Ammon's horn (tissue), 1 donor: ENCODE measurements at places on chromosomes 6 and 20.

DNA sequence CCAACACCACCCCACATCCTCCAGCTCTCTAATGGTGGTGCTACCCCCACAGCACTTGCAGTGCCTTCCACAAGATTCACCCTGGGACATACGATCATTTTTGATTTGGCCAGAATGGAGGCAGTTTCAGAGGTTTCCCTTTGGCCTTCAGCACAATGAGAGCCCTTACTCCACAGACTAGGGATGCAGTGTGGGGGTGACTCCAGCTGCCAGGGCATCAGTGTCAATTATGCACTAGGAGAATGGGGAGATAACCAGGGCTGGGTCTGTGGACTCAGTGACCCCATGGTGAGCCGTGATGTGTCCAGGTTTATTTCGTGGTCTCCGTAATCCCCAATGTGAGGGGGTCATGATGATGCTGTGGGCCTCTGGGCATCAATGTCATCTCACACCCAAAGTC is 31.5 kb upstream of the MICB start:
- DNase-seq, result no peak

DNA sequence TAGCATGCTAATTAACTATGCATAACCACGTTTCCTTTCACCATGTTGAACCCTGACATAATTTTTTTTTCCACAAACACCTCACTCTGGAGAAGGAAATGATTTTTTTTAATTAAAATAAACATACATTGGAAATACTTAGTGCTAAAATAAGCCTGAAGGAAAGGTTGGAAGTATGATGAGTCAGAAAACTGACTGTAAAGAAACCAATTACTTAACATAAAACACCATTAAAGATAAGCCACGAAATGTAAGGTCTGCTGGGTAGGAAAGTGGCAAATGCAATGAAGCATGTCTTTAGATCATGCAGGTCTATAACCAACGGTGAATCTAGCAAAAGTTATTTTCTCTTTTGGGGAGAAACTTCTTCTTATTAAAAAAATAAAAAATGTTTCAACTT is 47.5 kb downstream of the OPRM1 start:
- DNase-seq, result no peak

- DNase-seq, result no peak
These were observed 56.1 kb downstream of the FILIP1 start for GRCh38 chr6:75437421-75437891.

- peak; percentile 91 for DNase-seq
These were observed 26.6 kb downstream of the RIN2 start for GRCh38 chr20:19784511-19785172.

GRCh38 chr6:89048288-89048923 is 32.1 kb upstream of the PNRC1 start:
- no peak for DNase-seq

DNA sequence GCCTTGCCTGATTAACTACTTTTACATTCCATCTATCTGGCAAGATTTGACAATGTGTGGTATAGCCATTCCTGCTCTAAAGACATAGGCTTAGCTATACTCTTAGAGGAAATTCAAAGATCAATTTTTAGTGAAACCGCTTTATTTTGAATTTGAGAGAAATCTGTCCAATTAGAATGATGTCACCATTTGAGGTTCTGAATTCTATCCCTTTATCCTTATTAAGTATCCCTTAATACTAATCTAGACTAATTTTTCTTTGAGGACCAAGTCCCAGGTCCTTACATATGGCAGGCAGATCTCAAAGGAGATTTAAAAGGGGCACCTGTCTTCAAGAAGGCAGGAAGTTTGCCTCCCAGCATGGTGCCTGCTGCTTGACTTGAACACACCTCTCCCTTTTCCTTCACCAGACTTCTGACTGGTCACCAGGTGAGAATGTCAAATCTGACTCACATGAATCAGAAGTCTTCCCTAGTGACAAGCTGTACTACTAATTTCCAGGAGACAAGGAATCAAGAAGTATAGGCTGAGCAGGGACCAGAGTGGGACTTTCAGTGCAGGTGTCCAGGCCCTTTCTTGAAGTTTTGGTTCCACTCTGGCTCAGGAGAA is 15.0 kb upstream of the MRAP2 start:
- no peak for DNase-seq

GRCh38 chr20:45934046-45934585 is 367 bp upstream of the PCIF1 start:
- peak; percentile 78 for DNase-seq

DNA sequence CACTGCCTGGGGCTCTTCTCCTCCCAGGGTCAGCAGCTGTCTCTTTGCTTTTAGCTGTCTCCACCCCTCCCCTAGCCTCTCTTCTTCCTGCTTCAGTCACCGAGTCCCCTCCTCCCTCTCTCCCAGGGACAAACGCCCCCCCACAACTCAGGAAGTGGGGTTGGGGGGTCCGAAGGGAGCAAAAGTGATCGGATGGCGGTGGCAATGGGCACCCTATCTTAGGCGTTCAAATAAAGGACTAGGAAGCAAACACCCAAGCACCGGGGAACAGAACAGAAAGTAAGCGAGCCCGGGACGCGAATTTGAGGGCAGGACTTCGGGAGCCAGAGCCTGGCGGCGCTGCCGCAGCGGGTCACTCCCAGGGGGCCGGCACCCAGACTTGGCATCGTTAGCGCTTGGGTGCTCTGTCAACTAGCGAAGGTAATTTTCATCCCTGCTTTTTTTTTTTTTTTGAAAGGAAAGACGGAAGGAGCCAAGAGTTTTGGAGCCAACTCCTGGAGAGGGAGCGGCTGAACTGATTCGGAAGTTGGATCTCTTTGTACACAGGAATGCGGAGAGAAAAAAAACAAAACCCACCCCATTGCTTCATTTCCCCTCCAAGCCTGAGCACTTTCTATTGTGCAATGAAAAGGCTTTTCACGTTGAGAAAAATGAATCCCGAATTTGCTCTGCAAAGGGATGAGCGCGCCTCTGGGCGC is 815 bp upstream of the ITPR3 start:
- no peak for DNase-seq

GRCh38 chr6:19715167-19715551 is 122.0 kb upstream of the ID4 start:
- no peak for DNase-seq

GRCh38 chr20:46752728-46753127 is 43.3 kb downstream of the SLC2A10 start:
- peak; percentile 75 for DNase-seq

GRCh38 chr6:149032599-149033405 is 284.7 kb upstream of the TAB2 start:
- DNase-seq, result peak; percentile 33

DNA sequence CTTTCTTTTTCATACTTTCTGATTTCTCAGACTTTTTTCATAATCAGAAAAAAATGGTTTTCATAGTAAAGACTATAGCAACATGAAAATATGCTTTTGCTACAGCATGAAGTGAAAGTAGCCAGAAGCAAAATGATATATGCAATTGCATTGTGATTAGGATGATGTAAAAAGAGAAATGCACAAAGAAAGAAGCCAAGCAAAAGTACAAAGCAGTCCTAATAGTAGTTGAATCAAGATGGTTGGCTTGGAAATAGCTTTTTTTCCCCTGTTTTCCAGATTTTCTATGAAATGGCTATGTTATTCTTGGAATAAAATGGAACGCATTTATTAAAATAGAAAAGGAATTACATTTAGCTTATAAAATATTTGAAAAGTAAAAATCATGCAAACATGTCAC is 77.3 kb downstream of the SEL1L2 start:
- no peak for DNase-seq

DNA sequence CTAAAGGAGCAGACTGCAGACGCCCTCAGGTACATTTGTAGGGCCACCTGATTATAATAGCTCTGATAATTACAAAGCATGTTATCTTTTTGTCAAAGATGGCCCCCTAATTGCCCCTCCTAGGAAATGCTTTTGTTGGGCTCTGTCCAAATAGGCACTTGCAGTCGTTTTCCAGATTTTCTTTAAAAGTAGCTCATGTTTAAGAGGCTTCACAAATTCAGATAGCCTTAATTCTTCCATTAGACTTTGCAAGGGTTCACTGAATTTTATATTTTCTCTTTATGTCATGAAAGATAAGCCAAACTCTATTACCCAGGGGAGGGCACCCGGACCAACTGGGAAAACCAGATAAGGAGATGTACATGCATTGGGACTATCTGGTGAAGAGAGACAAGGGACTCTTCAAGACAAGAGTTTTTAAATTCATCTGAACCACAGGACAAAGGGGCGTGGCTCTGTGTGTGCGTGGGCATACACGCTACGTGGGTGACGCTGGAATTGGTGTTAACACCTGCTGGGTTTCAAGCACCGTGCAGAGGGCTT is 95.6 kb downstream of the TOX2 start:
- no peak for DNase-seq

DNA sequence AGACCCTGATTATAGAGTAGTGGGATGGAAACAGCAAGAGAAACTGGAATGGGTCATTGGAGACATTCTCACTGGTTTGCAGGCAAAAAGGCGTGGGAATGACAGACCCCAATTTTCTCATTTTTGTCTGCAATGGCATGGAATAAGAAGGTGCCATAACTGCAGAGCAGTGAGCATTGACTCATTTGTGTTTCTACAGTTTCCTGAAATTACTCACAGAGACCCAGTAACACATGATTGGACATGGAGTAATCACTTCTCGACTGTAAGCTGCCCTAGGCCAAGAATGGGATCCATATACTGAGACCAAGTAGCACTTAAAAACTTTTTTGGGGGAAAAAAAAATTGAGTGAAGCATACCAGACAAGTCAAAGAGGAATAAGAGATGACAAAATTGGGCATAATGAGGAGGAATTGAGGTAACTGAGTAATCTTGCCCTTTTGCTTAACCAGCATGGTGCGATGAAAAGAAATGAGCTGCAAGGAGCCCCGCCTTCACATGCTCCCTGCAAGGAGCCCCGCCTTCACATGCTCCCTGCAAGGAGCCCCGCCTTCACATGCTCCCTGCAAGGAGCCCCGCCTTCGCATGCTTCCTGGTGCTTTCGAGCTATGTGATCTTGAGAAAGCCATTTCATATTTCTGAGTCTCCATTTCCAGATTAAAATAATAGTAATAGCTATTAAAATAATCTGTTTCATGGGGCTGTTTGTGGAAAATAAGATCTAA is 44.1 kb downstream of the NHSL1 start:
- DNase-seq, result no peak

DNA sequence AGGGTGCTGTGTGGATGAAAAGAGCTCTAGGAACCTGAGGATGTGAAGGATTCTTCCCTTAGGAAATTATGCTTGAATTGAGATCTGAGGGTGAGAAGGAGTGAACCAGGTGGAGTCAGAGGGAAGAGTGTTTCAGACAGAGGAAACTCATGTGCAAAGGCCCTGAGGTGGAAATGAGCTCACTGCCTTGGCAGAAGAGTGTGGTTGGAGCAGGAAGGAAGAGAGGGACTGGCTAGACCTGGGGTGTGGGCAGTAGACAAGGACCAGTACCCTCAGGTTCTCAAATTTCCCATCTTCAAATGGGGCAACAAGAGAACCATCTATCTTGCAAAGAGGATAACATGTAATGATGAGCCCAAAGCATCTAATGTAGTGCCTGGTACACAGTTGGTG is 24.0 kb upstream of the GTSF1L start:
- DNase-seq, result no peak

DNA sequence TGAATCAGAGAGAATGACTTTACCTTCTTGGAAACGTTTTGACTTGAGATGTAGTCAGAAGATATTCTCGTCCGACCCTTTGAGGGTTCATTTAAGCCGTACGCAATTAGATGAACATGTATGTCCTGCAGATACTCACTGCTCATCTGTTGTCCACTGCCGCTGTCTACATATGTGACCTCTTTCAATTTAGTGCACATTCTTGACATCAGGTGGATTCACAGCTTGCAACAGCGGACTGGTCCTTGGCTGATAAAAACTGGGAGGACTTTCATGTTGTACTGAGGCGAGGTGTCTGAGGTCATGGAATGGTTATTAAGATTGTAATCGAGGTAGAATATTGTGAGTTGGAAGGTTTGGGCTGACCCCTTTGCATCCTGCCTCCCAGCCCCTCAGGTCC is 194.2 kb downstream of the JARID2 start:
- no peak for DNase-seq

GRCh38 chr20:58863044-58863790 is 10.7 kb downstream of the GNAS start:
- no peak for DNase-seq

DNA sequence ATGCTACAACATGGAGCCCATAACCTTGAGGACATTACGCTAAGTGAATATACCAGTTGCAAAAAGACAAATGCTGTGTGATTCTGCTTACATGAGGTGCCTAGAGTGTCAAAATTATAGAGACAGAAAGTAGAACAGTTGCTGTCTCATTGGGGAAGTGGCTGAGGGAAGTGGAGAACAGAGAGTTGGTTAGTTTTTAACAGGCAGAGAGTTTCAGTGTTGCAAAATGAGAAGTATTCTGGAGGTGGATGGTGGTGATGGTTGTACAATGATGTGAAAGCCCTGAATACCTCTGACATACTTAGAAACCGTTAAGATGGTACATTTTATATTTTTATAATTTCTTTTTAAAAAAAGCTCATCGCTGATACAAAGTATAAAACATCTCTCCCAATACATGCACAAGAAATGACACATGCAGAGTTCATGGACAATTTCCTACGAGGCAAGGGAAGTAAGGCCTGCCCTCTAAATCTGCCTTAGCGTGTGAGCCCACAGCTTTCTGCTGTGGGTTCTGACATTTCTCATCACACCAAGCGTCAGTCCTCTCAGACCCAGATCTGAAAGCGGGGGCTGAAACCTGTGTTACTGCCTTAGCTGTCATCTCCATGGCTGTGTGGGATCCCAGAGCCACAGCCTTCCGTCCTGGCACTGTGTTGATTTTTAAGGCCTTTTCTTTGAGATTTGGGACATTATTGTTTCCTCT is 126.0 kb downstream of the RNASET2 start:
- DNase-seq, result peak; percentile 41

DNA sequence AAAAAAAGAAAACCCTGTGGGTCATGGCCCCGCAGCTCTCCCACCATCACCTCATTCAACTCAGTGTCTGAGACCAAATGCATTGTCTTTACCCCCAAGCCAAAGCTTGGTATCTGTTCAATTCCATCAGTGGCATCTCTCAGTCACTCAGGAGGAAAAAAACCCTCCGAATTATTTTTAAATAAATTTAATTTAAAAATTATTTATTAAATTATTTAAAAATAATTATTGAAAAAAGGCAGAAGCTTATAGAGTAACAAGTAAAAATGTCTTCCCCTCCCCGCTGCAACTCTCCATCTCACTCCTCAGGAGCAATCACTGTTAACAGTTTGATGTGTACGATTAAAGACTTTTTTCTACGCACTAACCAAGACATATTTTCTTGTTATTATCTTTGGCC is 50.7 kb downstream of the PRDM1 start:
- no peak for DNase-seq

DNA sequence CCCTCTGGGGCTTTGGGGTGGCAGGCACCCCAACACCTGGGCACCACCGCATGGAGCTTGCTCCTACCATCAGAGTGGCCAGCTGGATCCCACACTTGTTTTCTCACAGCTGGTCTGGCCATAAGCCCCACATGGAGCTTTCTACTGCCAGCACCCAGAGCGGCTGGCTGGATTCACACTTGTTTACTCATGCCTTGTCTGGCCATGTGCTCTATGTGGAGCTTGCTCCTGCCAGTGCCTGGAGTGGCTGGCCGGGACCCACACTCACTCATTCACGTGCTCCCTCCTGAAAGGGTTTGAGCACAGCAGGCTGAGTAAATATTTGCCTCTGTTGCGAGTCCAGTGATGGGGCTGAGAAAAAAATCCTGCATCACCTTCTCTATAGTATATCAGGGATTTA is 487.0 kb downstream of the CD109 start:
- no peak for DNase-seq
